ENCODE measurements at places on chromosomes 1 and 21. TPM values are rescaled to one million over a fixed set of nuclear protein-coding genes. Genes with fewer than 3 reads are reported as not detected.
A peak's percentile ranks its signal among the peaks of the same experiment; 100 is the strongest.

- H3K27me3 ChIP-seq: no peaks in the 10 kb centered on the region
- no peak overlapping the region for H3K27ac ChIP-seq
- H3K4me1 ChIP-seq: peaks cover 14% of the 10 kb centered on the region
Observed at GRCh38 chr1:246492611-246493245, 14.4 kb downstream of the SMYD3 start.

GRCh38 chr1:60564916-60565750, 491.6 kb upstream of the C1orf87 start:
- no peaks in the 10 kb centered on the region for H3K4me1 ChIP-seq
- H3K36me3 ChIP-seq: no peaks in the 10 kb centered on the region
- H3K4me3 ChIP-seq: no peak overlapping the region
- no peak overlapping the region for H3K27ac ChIP-seq
- H3K27me3 ChIP-seq: peaks cover 6% of the 10 kb centered on the region

DNA sequence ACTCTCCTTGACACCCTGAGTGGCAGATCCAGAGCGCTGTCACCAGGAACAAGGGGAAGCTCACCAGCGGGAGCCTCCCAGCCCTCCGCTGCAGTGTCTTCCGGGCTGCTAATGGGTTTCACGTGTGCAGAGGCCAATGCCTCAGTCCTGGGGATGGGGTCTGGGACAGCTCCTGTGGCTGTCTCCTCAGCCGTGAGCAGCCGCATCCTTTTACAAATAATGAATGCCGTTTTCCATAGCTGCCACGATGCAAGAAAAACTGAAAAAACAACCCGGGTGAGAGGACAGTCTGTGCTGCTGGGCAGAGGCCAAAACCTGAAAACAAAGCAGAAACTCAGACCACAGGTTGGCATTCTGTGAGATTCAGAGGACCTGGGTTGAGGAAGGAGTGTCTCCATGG, 212.2 kb upstream of the RAB4A start:
- peaks cover 53% of the 10 kb centered on the region for H3K4me1 ChIP-seq
- peak overlapping the region; percentile 68 for H3K27ac ChIP-seq
- H3K27me3 ChIP-seq: no peaks in the 10 kb centered on the region
- DNase-seq: no peak
- peak overlapping the region; percentile 78 for H3K4me3 ChIP-seq

DNA sequence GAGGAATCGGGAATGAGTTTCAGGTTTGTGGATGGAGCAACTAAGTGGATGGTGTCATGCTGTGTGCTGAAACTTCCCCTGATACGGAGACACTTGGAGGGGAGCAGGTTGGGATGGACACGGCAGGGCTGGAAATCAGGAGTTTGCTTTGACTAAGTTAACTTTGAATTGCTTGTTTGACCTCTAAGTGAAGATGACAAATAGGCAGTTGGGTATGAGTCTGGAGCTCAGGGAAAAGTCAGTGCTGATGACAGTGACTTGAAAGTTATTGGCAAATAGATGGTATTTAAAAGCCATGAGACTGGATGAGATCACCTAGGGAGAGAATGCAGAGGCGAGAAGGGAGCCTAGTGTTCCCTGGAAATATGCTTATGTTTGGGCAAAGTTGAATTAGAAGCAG, 12.8 kb upstream of the ZSCAN20 start:
- H3K4me3 ChIP-seq: no peak overlapping the region
- H3K4me1 ChIP-seq: peaks cover 19% of the 10 kb centered on the region
- peaks cover 38% of the 10 kb centered on the region for H3K27me3 ChIP-seq
- peaks cover 6% of the 10 kb centered on the region for H3K36me3 ChIP-seq

DNA sequence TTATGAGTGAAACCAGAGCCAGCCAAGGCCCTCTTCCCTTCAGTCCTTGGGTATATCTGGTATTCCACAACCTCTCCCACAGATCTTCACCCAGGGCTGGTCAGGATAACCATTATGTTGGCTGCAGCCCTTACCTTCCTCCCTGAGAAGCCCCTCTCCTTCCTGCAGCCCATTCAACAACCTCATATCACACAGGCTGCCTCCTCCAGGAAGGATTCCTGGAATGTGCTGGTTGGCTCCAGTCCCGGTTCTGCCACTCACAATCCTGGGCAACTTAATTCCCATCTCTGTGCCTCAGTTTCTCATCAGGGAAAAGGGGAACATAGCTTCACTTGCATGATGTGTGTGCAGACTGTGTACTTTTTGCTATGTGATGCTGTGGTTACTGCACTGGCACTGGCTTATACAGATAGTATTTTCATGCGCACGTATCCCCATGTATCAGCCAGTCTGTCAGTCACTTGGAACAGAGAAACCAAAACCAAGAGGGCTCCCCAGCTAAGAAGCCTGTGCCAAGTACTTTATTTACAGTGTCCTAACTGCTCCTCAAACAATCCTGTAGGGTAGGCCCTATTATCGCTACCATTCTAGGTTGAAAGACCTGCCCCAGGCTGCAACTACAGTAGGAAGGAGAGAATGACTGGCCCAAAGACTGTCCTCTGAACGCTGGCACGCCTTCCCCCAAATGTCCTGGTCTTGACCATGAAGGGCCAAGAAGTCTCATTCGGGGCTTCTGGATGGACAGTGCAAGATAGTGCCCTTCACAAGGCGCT, 39.9 kb upstream of the PPP1R15B start:
- no peaks in the 10 kb centered on the region for H3K27me3 ChIP-seq
- peaks cover 7% of the 10 kb centered on the region for H3K36me3 ChIP-seq
- H3K4me1 ChIP-seq: peaks cover 42% of the 10 kb centered on the region
- no peak for DNase-seq
- H3K27ac ChIP-seq: peak overlapping the region; percentile 99

GRCh38 chr1:187999973-188000372, 1171.2 kb downstream of the PLA2G4A start:
- no peak overlapping the region for H3K27ac ChIP-seq
- no peaks in the 10 kb centered on the region for H3K27me3 ChIP-seq
- no peaks in the 10 kb centered on the region for H3K4me1 ChIP-seq
- no peaks in the 10 kb centered on the region for H3K36me3 ChIP-seq
- H3K4me3 ChIP-seq: no peak overlapping the region
- DNase-seq: no peak

- no peaks in the 10 kb centered on the region for H3K27me3 ChIP-seq
- peaks cover 6% of the 10 kb centered on the region for H3K36me3 ChIP-seq
- peak overlapping the region; percentile 53 for H3K4me3 ChIP-seq
- peaks cover 34% of the 10 kb centered on the region for H3K4me1 ChIP-seq
- no peak for DNase-seq
- H3K27ac ChIP-seq: peak overlapping the region; percentile 71
Observed at GRCh38 chr21:31161157-31161556, 122.9 kb upstream of the KRTAP19-8 start.

DNA sequence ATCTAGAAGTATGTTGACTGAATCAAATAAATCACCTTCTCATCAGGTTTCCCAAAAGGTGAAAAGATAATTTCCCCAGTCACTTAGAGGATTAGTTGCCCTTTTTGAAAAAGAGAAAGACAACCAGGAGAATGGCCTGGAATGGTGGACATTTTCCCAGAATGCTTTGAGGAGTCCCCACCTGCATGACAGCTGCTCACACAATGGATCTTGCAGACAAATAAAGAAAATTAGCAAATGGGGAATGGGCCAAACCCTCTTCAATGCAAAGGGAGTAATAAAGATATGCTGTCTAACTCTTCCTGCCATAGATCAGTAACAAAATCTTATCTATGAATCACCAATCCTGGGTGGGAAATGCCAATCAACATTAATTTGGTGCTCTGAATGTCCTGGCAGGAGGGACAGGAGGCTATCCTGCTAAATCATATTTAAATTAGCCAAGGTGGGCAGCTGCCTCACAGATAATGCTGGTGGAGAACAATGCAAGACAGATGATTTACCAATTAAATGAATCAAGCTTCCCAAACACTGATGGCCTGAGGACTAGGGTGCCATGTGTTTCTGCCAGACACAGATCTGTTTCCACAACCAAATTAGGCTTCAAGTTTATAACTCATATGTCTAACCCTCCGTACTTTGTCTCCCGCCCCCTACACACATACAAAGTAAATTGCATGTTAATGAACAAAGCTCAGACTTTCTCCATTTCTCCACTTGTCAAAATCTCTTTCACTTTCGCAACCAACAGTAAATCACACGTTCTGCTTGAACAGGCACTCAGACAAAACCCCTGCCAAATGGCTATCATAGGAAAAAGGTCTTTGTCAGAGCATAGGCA, 488.0 kb upstream of the PLXNA2 start:
- no peak for DNase-seq
- H3K27me3 ChIP-seq: no peaks in the 10 kb centered on the region
- H3K4me3 ChIP-seq: peak overlapping the region; percentile 47
- no peak overlapping the region for H3K27ac ChIP-seq
- no peaks in the 10 kb centered on the region for H3K36me3 ChIP-seq

DNA sequence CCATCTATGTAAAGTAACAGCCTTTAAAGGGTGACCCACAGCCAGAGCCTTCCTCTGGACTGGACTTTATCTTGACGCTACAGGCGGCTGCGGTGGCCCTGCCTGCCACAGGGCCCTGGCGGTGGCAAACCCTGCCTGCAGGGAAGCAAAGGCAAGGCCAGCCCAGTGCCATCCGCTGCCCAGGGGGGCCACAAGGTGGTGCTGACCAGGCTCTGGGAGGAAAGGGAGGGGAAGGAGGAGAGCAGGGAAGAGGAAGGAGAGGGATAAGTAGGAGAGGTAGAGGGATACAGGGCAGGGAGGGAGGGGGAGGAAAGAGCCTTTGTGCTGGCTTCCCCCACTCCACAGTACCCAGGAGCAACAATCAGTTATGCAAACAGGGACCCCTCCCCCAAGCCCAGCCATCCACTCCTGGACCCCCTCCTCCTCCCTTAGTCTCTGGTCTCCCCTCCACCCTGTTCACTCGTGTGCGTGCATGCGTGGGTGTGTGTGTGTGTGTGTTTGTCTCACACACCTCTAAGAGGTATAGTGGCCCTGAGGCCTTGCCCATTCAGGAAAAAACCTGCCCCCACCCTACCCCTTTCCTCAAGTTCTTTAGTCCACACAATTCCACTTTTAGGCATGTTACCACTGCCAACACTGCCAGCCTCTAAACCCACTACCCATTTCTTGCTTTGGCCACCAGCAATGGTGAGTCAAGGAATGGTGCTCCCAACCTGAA, 30.3 kb downstream of the SSBP3 start:
- no peak for DNase-seq
- H3K36me3 ChIP-seq: no peaks in the 10 kb centered on the region
- peak overlapping the region; percentile 75 for H3K27ac ChIP-seq
- H3K27me3 ChIP-seq: no peaks in the 10 kb centered on the region
- H3K4me3 ChIP-seq: no peak overlapping the region

DNA sequence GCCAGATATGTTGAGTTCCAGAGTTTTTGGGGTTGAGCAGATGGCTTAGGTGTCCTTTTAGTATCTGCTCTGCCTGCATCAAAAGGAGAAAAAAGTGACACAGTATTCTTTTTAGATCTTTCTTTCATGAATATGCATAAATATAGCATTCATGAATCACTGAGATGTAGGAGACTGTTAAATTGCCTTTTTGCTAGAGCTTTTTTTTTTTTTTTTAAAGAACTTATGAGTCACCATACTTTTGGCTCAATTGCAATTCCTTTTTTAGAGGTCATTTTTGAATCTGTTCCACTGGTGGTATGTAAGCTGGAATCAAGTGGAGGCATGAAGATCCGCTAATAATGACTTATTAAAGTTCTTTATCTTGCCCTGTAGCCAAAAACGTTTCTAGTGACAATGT, 480.9 kb upstream of the ZRANB2 start:
- H3K36me3 ChIP-seq: no peaks in the 10 kb centered on the region
- no peaks in the 10 kb centered on the region for H3K27me3 ChIP-seq
- no peaks in the 10 kb centered on the region for H3K4me1 ChIP-seq
- no peak for DNase-seq
- no peak overlapping the region for H3K4me3 ChIP-seq
- no peak overlapping the region for H3K27ac ChIP-seq

DNA sequence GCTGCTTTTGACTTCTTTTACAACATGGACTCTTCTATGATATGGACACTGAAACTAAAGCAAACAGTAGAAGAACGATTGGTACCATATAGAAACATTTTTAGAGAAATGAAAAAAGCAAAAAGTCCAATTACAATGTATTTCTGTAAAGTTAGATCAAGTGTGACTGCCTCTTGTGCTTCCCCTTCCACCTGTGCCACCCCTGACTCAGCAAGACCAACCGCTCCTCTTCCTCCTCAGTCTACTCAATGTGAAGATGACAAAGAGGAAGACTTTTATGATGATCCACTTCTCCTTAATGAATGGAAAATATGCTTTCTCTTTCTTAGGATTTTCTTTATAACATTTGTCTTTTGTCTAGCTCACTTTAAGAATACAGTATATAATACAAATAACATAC, 66.9 kb downstream of the PHTF1 start:
- H3K4me1 ChIP-seq: no peaks in the 10 kb centered on the region
- no peaks in the 10 kb centered on the region for H3K27me3 ChIP-seq
- no peak overlapping the region for H3K27ac ChIP-seq
- peaks cover 4% of the 10 kb centered on the region for H3K36me3 ChIP-seq
- DNase-seq: no peak

- H3K4me3 ChIP-seq: no peak overlapping the region
- no peak overlapping the region for H3K27ac ChIP-seq
- DNase-seq: no peak
- no peaks in the 10 kb centered on the region for H3K27me3 ChIP-seq
Observed at GRCh38 chr1:8745749-8746390, 71.6 kb downstream of the RERE start.

DNA sequence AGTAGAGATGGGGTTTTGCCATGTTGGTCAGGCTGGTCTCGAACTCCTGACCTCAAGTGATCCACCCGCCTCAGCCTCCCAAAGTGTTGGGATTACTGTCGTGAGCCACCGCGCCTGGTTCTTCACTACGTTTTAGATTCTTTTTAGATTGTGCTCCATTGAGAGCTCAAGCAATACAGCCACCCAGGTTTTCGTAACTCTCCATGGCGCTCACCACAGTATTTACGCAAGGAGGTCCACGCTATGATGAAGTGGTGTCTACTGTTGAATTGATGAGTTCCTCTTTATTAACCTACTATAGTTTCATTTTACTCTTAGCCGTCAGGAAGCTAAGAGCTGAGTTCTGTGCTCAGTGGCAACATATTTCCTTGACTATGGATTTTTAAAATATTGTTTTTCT, 1.8 kb upstream of the KIF1B start:
- H3K27ac ChIP-seq: peak overlapping the region; percentile 45
- DNase-seq: no peak
- H3K27me3 ChIP-seq: no peaks in the 10 kb centered on the region

The C1orf226 gene
- not detected for total RNA-seq

The MTFR1L gene
- total RNA-seq: 37.4 TPM

The CDKN2C gene
- 8.2 TPM for total RNA-seq

The IL24 gene
- not detected for total RNA-seq

The OLFML2B gene
- total RNA-seq: not detected

The GBP6 gene
- total RNA-seq: 0.23 TPM

The FNDC10 gene
- total RNA-seq: 3.4 TPM

Measured in T-helper 17 cell (primary cell).